ENCODE measurements at places on chromosomes 2 and 18.

- no peak for DNase-seq
Observed at GRCh38 chr2:136133586-136133985, 15.6 kb upstream of the CXCR4 start.

DNA sequence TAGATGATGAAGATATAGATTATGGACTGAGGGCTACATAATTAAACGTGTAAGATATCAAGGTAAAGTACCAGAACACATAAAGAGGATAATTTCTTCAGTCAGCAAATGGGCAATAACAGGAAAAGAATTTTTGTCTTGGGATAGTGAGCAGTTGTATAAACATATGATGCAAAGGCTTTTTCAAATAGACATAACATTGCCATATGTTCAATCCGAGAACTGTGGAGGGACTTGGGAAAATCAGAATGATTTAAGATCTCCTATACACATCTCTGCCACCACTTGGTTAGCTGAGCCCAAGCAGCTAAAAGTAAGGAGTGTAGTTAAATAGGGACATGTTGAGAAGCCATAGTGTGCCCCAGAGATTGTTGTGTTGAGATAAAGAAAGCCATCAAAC, 287.6 kb upstream of the ZNF521 start:
- no peak for DNase-seq

DNA sequence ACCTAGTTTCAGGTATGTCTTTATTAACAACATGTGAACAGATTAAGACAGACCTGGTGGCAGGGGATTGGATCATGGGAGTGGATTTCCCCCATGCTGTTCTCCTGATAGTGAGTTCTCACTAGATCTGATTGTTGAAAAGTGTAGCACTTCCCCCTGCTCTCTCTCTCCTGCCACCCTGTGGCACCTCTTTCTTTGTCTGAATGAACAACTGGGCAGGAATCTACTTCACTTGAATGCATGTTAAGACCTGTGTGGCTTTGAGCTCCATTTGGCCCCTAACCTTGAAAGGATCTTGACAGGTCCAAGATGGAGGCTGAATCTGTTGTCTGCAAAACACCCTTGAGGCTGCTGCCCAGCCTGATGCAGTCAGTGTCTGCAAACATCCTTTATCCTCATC, 194.4 kb downstream of the RNF144A start:
- DNase-seq: no peak

DNA sequence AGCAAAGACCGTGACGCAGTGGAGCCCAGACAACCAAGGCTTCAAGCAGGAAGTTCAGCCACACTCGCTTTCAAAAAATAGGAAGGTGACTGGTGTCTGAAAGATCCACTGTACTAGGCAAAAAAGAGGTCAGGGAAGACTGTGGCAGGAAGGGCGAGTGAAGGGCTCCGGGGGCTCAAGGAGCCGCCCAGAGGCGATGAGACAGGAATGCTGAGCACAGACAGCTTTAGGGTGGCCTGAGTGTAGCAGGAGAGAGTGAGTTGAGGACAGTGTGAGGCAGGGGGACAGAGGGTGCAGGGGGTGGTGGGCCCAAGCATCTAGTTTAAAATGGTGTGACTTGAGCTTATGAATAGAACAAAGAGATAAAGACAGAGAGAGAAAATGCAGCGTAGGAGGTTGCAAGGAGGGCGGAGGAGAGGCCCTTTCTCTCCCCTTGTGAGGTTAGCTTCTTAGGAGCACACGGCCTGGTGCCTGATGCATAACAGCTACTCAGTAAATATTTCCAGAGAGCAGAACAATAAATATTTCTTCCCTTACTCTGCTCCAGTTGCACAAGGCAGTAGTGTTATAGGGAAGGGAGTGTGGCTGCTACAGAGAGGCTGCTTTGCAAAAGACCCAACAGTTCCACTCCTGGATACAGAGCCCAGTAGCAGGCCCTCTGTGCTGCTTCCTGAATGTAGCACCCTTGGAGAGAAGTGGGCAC, 789.7 kb upstream of the RAB6C start:
- DNase-seq: no peak

DNA sequence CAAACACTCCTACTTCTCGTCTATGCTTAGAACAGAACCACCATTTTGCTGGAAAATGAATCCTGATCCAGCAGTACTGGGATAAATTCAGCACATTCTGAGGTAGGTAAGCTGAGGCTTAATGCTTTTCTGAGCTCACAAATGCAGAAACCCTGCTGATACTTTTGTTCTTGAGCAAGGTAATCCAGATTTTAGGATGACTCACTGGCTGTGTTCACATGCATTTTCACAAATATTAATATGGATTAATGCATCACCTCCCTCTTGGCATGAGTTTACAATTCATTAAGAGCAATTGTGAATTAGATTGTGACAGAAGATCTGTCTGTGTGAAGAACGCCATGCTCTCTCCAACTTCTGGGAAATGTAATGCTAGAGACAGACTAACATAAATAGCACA, 42.2 kb downstream of the RAD51AP2 start:
- no peak for DNase-seq

DNA sequence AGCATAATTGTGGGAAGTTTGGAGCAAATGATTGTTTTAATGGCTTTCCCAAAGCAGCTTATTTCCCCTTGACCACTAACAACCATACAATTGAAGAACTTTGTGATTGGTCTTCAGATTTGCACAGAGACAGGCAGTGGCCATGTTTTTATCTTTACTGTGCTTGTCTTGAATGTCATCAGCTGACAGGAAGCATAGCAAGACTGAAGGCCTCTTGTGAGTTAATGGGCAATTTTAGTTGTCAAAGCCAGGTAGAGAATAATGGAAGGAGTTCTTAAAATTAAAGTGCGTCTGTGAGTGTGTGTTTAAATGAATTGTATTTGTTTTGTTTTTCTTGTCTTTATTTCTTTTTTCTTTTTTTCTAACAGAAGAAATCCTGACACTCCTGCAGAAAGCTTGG, 809.9 kb downstream of the TSN start:
- no peak for DNase-seq

DNA sequence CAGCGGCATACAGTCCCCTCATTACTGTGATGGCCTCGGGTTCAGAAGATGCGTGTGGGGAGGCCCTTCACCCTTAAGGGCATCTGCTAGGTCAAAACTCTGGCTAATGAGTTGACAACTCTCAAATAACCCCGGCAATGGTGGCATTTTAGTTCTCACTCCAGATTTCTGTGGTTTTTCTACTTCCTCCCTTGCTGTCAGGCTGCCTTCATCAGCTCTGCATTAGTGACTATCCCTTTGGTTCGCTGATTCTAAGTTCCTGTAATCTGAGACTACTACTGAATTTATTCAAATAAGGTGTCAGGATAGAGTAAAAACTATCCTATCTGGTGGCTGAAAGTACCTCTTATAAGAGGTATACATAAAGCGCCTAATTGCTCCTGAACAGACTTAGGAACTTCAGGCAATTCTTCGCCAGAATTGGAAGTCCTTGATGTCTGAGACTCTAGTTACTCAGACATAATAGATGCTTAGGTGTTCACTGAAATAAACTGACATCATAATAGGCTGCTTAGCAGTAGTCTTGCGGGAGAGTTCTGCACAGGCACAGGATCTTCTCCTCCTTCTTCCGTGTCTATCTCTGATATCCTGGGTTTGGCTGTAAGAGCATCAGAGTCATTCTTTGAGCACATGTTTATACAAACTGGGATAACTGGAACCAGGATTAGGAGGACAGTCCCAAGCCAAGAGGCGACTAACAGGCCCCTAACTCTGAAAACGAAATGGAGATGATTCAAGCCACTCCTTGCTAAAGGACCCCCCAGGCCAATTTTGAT, 194.5 kb downstream of the DNER start:
- no peak for DNase-seq

GRCh38 chr2:187976986-187977333, 314.7 kb upstream of the GULP1 start:
- no peak for DNase-seq

GRCh38 chr2:196356332-196356731, 185.0 kb upstream of the STK17B start:
- no peak for DNase-seq

GRCh38 chr2:12282780-12283695, 433.7 kb upstream of the TRIB2 start:
- DNase-seq: no peak

DNA sequence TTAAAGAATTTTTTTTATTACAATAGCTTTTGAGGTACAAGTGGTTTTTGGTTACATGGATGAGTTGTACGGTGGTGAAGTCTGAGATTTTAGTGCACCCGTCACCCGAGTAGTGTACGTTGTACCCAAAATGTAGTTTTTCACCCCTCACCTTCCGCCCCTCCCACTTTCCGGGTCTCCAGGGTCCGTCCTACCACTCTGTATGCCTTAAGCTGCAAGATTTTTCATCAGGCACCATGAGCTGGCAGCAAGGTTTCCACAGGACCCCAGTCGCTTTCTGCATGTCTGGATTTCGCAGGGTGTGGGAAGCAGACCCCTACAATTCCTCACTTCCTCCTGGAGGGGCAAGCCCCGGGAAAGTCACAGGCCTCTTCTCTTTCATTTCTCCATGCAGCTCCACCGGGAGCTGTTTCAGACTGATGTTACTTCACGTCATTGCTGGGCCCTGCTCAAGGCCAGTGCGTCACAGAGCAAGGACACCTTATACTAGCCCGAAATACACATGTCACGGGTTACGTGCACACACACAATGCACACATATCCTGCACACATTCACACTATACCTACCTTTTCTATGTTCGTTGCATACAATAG, 179.1 kb downstream of the ZFP36L2 start:
- DNase-seq: no peak

GRCh38 chr18:13136904-13137669, 81.5 kb upstream of the LDLRAD4 start:
- peak; percentile 74 for DNase-seq

- no peak for DNase-seq
Observed at GRCh38 chr2:71603851-71604725, 150.7 kb downstream of the DYSF start.

- DNase-seq: no peak
Observed at GRCh38 chr18:73482901-73483300, 615.1 kb upstream of the NETO1 start.

DNA sequence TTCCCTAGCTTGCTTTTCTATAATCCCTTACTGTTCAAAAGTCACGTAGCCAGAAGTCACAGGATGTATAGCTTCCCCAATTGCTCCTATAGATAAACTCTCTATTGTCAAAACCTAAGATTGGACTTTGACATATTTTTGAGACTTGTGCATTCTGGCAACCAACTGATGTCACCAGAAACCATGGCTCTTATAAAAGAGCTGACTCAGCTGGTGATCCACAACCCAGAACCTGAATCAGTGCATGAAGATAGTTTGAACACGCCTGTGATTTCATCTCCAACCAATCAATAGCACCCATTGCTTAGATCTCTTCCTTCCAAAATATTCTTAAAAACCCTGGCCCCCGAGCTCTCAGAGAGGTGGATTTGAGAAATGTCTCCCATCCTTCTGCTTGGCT, 639.9 kb upstream of the PIK3C3 start:
- no peak for DNase-seq

GRCh38 chr18:21700528-21701075, 4.0 kb downstream of the ABHD3 start:
- no peak for DNase-seq

DNA sequence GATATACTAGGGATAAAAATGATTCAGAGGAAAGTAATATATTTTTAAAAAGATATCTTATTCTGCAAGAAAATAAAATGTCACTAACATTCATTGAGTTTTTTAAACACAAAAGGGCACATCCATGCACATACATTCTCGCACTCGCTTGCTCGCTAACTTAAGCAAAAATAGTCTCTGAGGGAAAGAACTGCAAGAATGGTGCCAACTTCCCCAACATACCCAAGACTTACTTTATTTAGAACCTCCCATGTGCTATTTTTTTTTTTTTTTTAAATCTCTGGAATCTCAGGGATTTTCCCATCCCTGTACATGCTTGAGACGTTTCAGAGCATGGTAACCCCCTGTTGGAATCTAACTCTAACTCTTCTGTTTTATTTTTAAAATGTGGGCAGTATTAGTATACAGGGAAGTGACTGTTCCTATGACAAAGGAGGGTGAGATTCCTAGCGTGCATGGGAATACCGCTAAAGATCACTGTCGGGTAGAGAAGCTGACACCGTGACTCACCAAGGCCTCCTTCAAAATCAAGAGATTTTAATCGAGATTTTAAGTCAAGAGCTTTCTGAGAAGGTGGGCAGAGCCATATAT, 187.9 kb upstream of the ZEB2 start:
- DNase-seq: no peak

GRCh38 chr18:5874336-5874735, 21.0 kb downstream of the TMEM200C start:
- no peak for DNase-seq

GRCh38 chr2:12950174-12950573, 233.4 kb downstream of the TRIB2 start:
- DNase-seq: no peak

DNA sequence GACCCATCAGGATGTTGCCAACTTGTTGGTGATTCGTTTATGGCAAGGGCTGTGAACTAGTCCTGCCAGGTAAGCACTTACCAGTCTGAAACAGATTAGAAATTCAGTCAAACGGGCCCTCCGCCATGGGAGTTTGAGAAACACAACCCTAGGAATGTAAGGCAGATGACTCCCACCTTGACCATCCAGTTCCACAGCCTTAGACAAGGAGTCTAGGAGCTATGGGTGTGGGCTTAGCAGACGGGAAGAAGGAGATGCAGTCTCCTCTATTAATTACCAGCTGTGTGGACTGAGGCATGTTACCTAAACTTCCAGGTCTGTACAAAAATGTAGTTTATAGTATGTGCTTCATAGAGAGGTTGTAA, 319.4 kb upstream of the NCKAP5 start:
- DNase-seq: no peak

All from GM13976 (cell line).